ENCODE measurements at places on chromosomes 3 and 15. TPM values are rescaled to one million over a fixed set of nuclear protein-coding genes. Genes with fewer than 3 reads are reported as not detected.

The PRRT3 gene
- total RNA-seq = 3.2 TPM

The ZNF774 gene
- 1.7 TPM for total RNA-seq

The ALDH1L1 gene
- 3.9 TPM for total RNA-seq

The HYKK gene
- total RNA-seq = 2.3 TPM

The SLC28A1 gene
- total RNA-seq = not detected

The FBXW12 gene
- not detected for total RNA-seq

The P4HTM gene
- 26.8 TPM for total RNA-seq

The RAB27A gene
- total RNA-seq = 7.8 TPM

The FETUB gene
- not detected for total RNA-seq

The RPLP1 gene
- 73.8 TPM for total RNA-seq

The SNAP23 gene
- total RNA-seq = 81.5 TPM

The COMMD2 gene
- 28.3 TPM for total RNA-seq

The CCR2 gene
- not detected for total RNA-seq

The UBAP1L gene
- 2.3 TPM for total RNA-seq

The ZFYVE19 gene
- 21.6 TPM for total RNA-seq

The ANKRD34C gene
- total RNA-seq = not detected

The MLF1 gene
- 6.1 TPM for total RNA-seq

The SSR3 gene
- 341 TPM for total RNA-seq

The FOXL2NB gene
- 101 TPM for total RNA-seq

The ZNF501 gene
- total RNA-seq = 5.2 TPM

The FYCO1 gene
- total RNA-seq = 20.6 TPM

The SPRED1 gene
- 55.7 TPM for total RNA-seq

The GOLGA8Q gene
- 0.43 TPM for total RNA-seq

The CLDN18 gene
- not detected for total RNA-seq

The TMEM87A gene
- total RNA-seq = 79.9 TPM

The CLDN1 gene
- 14.2 TPM for total RNA-seq

The BFSP2 gene
- not detected for total RNA-seq

The BCL2A1 gene
- not detected for total RNA-seq

The TGFBR2 gene
- total RNA-seq = 37.1 TPM

The MORC1 gene
- not detected for total RNA-seq

The LSMEM2 gene
- not detected for total RNA-seq

The TRPC1 gene
- 30.6 TPM for total RNA-seq

The RPP25 gene
- total RNA-seq = 11.0 TPM

The TRPM1 gene
- under 0.01 TPM for total RNA-seq

The FOXL2 gene
- total RNA-seq = 52.8 TPM

The AP3B2 gene
- total RNA-seq = 0.64 TPM

The ITGA11 gene
- total RNA-seq = 159 TPM

The TM4SF18 gene
- not detected for total RNA-seq

The PDZRN3 gene
- total RNA-seq = 32.5 TPM

The CADPS gene
- total RNA-seq = not detected

The GOLGA6A gene
- not detected for total RNA-seq

The RLBP1 gene
- total RNA-seq = not detected

The BCHE gene
- total RNA-seq = 1.6 TPM

The HDAC11 gene
- total RNA-seq = 7.1 TPM

The DLEC1 gene
- not detected for total RNA-seq

The DPPA2 gene
- not detected for total RNA-seq

The TMEM45A gene
- total RNA-seq = 53.1 TPM

The ANKUB1 gene
- not detected for total RNA-seq

The CIB2 gene
- 4.8 TPM for total RNA-seq

The KLHL40 gene
- total RNA-seq = not detected

The CORO2B gene
- 9.5 TPM for total RNA-seq

The XYLB gene
- 4.8 TPM for total RNA-seq

The SV2B gene
- total RNA-seq = not detected

The P2RY1 gene
- 0.32 TPM for total RNA-seq

The NR2E3 gene
- 0.97 TPM for total RNA-seq

The GOLGA8T gene
- under 0.01 TPM for total RNA-seq

The SLC24A5 gene
- not detected for total RNA-seq

The STARD9 gene
- total RNA-seq = 9.1 TPM
